ENCODE measurements at places on chromosomes 2 and 18.

GRCh38 chr2:59398081-59398480, 1155.4 kb downstream of the BCL11A start:
- DNase-seq = no peak

DNA sequence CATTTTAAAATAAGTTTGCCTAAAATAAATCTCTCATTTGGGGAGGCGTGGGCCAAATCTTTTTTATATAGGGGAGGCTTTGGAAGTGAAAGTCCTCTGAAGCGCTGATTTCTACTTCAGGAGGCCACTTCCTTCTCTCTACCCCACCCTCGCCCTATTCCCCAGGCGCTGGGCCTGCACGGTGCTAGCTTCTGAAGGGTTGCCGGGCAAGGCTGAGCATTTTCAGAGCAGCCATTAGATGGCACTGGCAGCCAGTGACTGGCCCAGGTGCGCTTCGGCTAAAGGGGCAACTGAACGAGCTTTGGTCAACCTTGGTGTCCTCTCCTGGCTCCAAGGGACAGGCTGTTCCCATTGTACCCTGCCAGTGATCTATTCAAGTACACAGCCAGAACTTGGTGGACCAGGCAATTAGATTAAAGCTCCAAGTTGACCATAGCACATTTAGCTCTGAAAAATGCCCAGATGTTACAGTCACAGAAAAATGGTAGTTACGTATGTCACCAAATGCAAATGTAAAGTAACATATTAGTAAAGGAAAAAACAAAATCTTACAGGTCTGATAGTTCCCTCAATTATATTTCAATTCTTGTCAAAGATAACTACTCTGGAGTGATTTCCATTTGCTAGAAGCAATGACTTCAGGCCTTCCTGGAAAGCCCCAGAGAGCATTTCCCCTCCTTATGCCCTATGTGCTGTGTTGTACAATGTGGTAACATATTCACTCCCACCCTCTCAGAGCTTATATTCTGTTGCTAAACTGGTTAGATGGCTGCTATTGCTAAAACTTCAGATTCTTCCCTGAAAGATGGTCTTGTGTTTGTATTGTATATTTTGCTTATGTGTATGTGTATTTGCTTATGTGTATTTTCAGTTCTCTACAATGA, 2.1 kb downstream of the POMC start:
- no peak for DNase-seq

- DNase-seq = no peak
Observed at GRCh38 chr18:28831908-28832307, 655.0 kb upstream of the CDH2 start.

DNA sequence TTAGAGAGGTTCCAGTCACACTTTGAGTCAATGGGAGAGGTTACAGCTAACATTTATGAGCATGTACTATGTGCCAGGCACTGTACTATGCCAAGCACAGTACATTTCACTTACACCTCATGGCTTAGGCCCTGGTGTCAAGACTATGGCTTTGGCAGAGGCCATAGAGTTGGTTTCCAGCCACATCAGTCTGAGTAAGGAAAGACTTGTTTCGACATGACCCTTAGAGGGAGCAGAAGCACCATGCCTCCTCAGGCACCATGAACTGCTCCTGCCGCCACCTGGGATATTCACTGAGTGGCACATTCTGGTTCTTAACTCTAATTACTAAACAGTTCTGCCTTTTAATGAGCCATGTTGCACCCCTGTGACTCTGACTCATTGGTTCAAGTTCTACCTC, 12.7 kb downstream of the DGUOK start:
- peak; percentile 25 for DNase-seq

DNA sequence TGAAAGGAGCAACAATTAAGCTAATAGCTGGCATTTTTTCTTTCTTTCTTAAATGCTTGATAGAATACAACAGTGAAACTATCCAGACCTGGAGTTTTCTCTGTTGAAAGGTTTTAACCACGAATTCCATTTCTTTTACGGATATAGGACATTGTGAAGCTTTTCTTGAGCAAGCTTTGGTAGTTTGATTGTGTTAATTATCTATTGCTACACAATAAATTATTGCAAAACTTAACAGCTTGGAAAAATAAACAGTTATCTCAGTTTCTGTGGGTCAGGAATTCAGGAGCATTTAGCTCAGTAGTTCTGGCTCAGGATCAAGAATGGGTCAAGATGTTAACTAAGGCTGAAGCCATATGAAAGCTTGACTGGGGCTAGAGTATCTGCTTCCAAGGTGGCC, 11.7 kb downstream of the PHOSPHO2 start:
- DNase-seq = no peak

- DNase-seq = no peak
Observed at GRCh38 chr2:166841152-166841551, 47.1 kb upstream of the XIRP2 start.

- no peak for DNase-seq
Observed at GRCh38 chr2:173760553-173760952, 204.6 kb downstream of the SP3 start.

- no peak for DNase-seq
Observed at GRCh38 chr2:144041612-144042011, 478.3 kb downstream of the ZEB2 start.

- no peak for DNase-seq
Observed at GRCh38 chr2:12348216-12348615, 368.5 kb upstream of the TRIB2 start.

DNA sequence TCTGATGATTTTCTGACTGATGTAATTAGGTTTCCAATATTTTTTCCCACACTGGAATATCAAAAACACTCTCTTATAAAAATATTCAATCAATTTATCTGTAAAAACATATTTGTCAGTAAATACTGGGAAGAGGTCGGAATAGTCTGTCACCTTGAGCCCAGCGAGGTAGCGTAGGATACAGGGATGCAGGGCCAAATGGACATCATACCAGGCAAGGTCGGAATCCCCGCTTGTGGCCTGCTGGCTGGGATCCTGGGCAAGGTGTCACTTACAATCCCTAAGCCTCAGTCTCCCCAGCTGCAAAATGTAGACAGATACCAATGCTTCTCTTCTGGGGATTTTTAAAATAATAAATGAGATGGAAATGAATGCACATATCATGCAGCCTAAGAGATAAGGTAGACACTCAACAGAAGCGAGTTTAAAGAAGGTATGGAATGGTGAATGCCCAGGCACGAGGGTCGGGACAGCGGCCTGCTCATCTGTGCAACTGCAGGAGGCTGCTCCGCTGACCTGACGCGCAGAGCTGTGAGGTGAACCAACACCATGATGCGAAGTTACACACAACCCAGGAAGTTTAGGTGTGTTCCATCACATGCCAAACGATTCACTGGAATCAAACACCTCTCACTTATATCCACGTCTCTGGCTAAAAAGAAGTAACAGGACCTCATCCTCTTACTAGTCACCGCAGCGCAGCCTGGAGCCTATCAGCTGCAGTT, 98.2 kb downstream of the EIPR1 start:
- DNase-seq = no peak

DNA sequence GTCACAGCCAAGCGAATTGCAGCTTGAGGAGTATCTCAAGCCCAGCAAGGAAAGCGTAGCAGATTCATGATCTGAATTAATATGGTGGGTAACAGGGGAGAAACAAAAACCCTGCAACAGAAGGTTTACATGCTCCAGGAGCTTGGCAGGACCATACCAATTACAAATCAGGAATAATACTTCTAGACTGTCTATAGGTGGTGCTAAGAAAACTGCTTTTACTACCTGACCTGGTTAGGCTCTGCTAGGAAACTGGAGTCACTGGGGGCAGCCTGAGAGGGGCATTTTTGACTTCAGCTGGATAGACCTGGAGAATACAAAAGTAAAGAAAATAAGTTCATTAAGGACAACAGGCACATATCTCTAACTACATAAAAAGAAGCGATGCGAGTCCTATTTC, 24.6 kb upstream of the SPOPL start:
- DNase-seq = no peak

DNA sequence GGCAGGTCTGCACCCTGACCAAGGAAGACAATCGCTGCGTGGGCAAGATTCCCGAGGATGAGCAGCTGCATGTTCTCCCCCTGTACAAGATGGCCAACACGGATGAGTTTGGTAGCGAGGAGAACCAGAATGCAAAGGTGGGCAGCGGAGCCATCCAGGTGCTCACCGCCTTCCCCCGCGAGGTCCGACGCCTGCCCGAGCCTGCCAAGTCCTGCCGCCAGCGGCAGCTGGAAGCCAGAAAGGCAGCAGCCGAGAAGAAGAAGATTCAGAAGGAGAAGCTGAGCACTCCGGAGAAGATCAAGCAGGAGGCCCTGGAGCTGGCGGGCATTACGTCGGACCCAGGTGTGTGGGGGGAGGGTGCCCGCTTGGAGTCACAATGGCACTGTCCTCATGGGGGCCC, 48.4 kb downstream of the BOLA3 start:
- no peak for DNase-seq

DNA sequence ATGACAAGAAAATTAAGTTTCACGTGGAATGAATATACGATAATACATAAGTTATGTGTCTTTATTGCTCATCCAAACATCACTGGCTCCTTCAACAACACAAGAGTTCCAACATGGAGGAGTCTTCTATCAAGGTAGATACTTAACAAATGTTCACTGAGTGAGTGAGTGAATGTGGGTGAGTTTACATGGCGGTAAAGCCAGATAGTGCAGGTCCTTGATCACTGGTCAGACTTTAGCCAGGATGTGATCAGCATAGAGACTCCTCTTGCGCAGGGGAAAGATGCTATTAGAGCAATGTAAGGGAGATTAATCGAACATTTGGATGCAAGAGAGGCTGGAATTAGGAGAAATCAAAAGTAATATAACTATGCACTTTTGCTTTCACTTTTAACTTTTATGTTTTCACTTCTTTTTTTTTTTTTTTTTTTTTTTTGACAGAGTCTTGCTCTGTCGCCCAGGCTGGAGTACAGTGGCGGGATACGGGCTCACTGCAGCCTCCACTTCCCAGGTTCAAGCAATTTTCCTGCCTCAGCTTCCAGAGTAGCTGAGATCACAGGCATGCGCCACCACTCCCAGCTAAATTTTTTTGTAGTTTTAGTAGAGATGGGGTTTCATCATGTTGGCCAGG, 249.0 kb upstream of the ID2 start:
- DNase-seq = no peak

- no peak for DNase-seq
Observed at GRCh38 chr2:148990968-148991367, 47.5 kb upstream of the LYPD6B start.

DNA sequence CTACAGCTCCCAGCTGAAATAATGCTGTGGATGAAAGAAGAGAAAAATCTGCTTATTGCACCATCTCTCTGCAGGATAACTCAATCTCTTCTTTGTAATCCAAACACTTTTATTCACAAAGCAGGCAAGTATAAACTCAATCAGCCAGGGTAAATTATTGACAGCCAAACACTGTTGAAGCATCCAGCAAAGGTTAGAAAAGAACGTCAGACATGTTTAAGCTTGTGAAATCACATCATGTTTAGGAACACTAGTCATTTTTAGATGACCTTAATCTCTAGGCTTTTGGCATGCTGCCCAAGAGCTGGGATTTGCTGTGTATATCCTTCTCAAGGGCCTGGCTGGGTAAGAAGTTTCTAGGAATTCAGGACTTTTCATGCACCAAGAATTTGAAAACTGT, 1148.1 kb upstream of the FANCL start:
- DNase-seq = no peak

DNA sequence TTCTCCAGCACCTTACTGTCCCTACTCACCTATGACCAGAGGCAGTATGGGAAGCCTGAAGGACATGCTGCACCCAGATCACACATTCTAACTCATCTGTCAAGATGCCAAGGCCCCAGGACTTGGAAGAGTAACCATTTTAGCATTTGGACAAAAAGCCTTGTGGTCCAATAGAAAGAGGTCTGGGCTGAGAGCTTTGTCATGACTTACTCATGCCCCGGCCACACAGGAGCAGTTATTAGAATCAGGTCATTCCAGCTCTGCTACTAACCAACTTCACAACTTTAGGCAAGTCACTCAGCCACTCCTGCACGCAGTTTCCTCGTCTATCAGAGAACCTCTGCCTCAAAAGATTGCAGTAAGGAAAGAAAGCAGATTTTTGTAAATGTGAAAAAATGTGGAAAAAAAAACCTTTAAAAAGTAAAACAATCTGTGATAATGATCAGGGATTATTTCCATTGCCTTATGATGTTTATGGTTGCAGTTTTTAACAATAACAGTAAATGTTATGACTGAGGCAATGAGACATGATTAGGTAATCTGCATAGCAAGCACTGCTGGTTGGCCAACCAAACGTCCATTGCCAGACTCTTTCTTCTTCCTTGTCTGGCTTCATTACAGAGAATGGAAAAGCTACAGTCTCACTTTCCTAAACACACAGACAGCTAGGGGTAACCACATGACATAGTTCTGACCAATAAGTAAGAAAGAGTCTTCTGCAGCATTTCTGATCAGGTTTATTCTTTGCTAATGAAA, 255.4 kb upstream of the CHAC2 start:
- DNase-seq = peak; percentile 16

GRCh38 chr2:73133566-73134197, 20.9 kb upstream of the RAB11FIP5 start:
- DNase-seq = no peak

DNA sequence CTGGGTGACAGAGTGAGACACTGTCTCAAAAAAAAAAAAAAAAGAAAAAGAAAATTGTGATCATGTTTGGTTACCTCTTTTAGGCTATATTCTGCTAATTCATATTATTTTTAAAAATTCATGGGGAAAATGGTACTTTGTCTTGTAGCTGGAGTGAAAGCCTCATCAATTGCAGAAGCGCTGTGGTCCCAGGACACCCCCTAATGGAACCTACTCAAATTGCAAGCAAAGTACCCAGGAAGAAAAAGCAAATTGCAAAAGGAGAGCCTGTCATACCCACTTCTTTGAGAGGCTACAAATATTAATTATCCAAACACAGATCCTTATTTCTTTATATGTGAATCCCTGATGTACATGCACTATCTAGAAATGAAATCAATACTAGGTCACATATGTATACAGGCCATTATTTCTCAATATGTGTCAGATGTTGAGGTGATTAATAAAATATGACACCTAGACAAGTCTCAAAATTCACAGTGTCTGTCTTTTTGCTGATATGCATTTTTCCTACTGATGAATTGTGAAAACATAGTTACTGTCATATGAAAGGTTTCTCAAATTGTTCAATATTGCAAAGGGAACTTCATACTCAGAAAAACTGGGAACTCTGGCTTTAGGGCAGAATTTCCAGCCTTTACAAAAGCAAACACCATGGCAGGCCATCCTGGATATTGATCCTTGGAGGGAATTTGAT, 12.6 kb downstream of the CRACDL start:
- DNase-seq = no peak

GRCh38 chr2:175004730-175004979, 526 bp downstream of the CHN1 start:
- DNase-seq = no peak

GRCh38 chr2:239621611-239622010, 220.8 kb upstream of the HDAC4 start:
- DNase-seq = no peak

DNA sequence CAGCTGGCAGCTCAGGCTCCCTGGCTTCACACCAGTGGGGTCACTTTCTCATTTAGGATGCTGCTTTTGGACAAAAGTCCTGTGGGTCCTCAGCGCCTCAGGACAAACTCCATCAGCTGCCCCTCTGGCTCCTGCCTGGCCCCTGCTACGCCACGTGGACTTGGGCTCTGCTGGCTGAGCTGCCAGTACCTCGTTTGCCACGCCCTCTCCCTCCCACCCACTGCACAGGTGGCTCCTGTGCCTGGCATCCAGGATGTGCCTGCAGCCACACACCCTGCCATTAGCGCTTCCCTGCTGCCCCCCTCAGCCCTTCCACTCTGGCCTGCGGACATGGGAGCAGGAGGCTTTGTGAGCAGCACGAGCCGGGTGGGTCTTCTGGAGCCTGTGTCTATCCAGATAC, 118.9 kb downstream of the ZNF236 start:
- DNase-seq = no peak

GRCh38 chr2:46872902-46873603, 42.6 kb downstream of the MCFD2 start:
- DNase-seq = peak; percentile 81

GRCh38 chr2:10634495-10634894, 55.3 kb downstream of the NOL10 start:
- no peak for DNase-seq
